ENCODE measurements at places on chromosomes 13 and 19.

- no peak for DNase-seq
These were observed 112.5 kb downstream of the DACH1 start for GRCh38 chr13:71754407-71754974.

DNA sequence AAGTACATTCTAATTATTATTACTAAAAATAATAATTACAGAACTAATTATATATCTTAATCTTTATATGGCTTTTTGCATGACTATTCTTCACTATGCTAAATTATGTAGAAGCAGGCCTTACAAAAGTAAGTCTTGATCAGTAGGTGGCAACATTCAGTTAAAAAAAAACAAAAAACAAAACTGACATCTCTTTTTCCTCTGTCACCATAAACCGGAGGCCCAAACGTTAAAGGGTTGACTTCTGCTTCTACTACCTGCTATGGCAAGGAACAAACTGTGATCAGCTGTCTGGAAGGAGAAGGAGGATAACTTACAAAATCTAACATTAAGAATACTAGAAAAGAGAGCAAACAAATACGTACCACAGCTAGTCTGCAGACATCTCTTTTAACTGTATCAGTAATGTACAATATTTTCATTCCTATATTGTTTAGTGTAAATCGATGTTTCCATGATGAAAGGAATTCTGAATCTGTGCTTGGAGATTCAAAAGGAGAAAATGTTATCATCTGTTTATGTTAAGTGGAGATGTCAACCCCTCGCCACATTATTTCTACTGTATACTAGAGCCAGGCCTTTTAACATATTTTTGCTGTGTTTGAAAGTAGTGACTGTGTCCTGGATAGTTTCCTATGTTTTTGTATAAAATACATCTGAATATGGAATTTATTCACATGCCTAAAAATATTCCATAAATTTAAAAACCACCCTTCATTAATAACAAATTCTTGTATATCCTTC lies 1525.4 kb downstream of the SLITRK1 start:
- no peak for DNase-seq

GRCh38 chr19:19453125-19453454 lies 47.6 kb downstream of the GATAD2A start:
- DNase-seq: no peak

GRCh38 chr13:26908126-26908525 lies 147.5 kb upstream of the GPR12 start:
- no peak for DNase-seq

- no peak for DNase-seq
These were observed 64.2 kb downstream of the SIAH3 start for GRCh38 chr13:45787346-45787745.

DNA sequence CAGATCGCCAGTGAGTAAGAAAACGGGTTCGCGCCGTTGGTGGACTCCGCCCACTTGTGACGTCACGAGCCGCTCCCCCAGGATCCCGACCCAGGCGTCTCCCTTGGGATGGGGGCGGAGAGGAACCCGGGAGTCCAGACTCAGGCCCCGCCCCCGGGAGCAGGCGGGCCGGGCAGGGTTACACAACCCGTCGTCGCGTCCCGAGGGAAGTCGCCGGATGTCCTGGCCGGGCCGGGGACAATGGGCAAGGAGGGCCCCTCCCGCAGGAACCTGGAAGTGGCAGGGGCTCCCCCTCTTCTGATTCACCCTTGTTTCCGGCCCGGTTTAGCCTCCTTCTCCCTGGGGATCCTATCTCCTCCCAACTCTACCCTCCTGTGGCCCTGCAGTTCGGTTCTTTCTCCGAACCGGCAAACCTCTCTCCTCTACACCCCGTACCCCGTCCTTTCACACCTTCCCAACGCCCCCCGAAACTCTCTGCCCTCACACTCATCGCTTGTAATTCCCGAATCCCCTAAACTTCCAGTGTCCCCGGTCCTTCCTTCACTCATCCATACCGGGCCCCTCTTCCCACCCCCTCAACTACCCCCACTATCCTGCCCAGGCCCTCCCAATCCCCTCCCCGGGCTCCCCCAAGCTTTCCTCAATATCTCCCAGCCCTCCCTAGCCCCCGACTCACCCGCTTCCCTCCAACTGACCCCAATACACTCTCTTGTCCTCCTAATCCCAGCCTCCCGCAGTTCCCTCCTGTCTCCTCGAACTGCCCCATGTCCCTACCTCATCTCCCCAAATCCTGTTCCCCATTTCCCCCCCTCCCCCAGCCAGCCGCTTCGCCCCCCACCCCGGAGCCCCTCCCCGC lies 20.0 kb upstream of the ERCC1 start:
- DNase-seq: no peak

- no peak for DNase-seq
These were observed 5.9 kb downstream of the NOTCH3 start for GRCh38 chr19:15194938-15195337.

- no peak for DNase-seq
These were observed 71.6 kb downstream of the TM9SF2 start for GRCh38 chr13:99572921-99573320.

DNA sequence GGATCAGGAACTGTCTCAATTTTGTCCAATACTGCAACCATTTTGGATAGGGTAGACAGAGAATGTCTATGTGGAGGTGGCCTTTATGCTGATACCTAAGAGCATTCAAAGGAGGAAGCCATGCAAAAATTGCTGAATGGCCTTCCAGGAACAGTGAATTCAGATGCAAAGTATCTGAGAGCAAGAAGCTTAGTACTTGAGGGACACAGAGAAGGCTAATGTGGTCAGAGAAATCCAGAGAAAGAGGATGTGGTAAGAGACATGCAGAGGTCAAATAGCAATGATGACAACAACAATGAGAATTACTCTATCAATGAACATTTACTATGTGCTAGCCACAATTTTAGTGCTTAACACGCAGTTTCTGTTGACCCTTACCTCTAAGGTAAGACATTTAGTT lies 785.6 kb upstream of the KLHL1 start:
- DNase-seq: no peak

- no peak for DNase-seq
These were observed 7.7 kb upstream of the LRG1 start for GRCh38 chr19:4547303-4548237.

DNA sequence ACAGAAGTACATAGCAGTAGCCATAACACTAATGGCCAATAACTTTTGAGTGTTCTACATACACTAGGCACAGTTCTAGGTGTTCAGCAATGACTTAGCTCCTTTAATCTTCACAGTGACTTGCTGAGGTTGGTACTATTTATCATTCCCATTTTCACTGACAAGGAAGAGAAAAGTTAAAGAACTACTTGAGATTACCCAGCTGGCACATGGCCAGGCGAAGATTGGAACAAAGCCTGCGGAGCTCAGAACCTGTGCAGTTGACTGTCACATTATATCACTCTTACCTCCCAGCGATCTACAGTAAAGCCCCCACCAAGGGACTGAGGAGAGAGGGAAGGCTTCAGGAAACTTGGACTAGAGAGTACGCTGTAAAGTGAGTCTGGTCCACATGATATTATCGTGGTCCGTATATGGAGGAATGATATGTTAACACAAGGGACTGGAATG lies 42.4 kb upstream of the WDFY2 start:
- no peak for DNase-seq

GRCh38 chr19:38375748-38376147 lies 1.4 kb downstream of the PSMD8 start:
- no peak for DNase-seq

GRCh38 chr13:52833296-52833875 lies 15.1 kb downstream of the PCDH8 start:
- no peak for DNase-seq

- no peak for DNase-seq
These were observed 16.1 kb upstream of the ABCC4 start for GRCh38 chr13:95317039-95317989.

DNA sequence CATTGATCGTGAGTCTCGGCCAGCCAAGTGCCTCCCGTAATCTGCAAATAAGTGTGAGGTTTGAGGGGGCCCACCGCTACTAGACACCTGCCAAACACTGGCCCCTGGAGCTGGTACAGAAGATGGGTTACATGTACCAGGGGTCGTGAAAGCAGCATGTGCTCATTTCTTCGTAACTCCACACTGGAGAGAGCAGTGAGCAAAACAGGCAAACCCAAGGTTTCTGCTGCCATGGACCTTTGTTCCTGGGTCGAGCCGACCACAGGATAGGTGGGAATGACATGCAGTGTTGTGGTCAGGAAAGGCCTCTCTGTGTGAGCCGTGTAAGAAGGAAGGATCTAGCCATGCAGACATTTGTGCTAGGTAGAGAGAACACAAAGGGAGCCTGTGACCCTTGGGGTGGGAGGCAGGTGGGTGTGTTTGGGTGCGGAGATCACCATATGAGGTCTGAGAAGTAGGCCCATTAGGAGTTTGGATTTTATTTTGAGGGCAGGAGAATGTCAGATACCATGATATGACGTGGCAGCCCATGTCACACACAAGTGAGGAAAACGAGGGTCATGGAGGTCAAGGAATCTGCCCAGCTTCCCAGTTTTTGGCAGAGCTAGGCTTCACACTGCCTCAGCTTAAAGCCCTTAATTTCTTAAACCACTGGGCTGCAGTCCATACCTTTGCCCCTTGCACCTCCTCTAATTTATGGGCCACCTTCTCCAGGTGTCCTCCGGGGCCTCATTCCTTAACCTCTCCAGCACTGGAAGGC lies 919 bp downstream of the GTF3A start:
- DNase-seq: no peak

DNA sequence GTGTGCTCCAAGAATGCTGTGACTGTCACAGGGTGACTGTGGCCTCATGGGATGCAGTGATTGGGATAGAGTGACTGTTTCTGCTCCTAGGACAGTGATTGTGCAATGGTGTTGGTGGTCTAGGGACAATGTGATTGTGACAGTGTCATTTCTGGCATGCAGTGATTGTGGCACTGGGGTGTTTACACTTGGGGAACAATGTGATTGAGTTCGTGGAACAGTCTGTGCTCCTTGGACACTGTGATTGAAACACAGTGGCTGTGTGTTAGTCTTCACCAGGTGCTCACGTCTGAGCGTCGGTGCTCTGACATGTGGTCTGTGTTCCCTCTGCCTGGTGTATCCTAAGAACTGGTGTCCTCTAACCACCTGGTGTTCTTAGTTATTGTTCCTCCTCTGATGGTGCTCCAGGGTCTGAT lies 1.7 kb downstream of the PDE4A start:
- no peak for DNase-seq

GRCh38 chr19:54644056-54644455 lies 13.8 kb downstream of the LILRB1 start:
- DNase-seq: no peak

DNA sequence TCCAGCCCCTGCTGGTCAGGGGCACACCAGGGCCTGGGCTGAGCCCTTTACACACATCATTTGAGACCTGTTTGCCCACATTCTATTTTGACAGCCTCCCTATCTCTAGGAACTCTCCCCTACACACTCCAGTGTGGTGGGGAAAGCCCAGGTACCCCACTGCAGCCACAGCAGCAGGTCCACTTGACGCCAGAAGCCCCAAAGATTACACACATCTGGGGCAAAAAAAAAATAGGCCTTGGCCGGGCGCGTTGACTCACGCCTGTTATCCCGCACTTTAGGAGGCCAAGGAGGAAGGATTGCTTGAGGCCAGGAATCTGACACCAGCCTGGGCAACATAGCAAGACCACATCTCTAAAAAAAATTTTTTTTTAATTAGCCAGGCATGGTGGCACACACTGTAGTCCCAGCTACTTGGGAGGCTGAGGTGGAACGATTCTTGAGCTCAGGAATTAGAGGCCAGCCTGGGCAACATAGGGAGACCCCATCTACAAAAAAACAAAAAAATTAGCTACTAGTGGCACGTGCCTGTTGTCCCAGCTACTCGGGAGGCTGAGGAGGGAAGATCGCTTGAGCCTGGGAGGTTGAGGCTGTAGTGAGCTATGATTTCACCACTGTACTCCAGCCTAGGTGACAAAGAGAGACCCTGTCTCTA lies 18.0 kb upstream of the CD22 start:
- no peak for DNase-seq

DNA sequence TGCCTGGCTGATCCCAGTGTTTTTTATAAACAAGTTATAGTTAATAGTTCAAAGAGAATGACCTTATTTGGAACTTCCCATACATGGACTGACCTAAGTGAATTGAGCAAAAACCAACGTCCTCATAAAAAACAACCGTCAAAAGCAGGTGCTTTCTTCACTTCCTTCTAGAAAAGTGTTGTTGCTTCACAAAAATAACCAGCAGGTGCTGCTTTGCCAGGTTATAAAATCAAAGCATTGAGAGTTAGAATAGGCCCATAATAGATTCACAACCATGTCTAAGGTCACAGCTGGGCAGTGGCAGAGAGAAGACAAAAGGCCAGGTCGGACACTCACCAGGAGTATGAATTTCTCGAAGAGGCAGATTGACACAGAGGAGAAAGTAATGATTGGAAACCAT lies 9.5 kb downstream of the RUBCNL start:
- DNase-seq: no peak

GRCh38 chr13:80655778-80656511 lies 315.0 kb upstream of the SPRY2 start:
- DNase-seq: no peak

GRCh38 chr19:46818812-46819211 lies 30.4 kb upstream of the SLC1A5 start:
- DNase-seq: no peak

DNA sequence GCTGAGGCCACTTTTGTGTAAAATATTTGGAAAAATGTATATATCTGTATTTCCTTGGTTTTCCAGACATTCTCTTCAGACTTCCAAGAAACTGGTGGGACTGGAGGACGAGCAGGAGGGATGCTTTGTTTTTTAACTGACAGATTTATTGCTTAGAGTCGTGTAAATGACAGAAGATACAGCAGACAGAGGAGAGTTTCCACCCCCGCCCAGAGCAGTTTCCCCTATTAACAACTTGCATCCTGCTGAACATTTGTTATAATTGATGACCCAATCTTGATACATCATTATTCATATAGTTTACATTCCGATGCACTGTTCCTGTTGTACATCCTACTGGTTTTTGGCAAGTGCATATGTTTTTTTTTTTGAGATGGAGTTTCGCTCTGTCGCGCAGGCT lies 7.1 kb upstream of the DOCK6 start:
- no peak for DNase-seq

- no peak for DNase-seq
These were observed 13.9 kb downstream of the FCHO1 start for GRCh38 chr19:17765069-17765618.

DNA sequence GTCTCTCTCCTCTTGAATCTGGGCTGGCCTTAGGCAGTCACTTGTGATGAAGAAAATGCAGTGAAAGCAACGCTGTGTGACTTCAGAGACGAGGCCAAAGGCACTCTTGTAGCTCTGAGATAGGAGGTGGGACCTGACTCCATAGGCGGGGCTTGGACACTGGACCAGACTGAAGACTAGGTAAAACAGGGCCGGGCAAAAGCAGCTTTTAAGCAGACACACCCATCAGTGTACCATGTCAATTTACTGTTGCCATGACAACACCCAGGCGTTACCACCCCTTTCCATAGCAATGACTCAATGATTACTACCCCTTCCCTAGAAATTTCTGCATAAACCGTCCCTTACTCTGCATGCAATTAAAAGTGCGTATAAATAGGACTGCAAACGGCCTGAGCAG lies 6.6 kb upstream of the EID2 start:
- DNase-seq: no peak

GRCh38 chr19:15701757-15702533 lies 25.9 kb upstream of the OR10H2 start:
- DNase-seq: no peak
